ENCODE measurements at places on chromosomes 2 and 18.

- DNase-seq: no peak
These were observed 53.1 kb downstream of the CWC22 start for GRCh38 chr2:179954026-179954425.

DNA sequence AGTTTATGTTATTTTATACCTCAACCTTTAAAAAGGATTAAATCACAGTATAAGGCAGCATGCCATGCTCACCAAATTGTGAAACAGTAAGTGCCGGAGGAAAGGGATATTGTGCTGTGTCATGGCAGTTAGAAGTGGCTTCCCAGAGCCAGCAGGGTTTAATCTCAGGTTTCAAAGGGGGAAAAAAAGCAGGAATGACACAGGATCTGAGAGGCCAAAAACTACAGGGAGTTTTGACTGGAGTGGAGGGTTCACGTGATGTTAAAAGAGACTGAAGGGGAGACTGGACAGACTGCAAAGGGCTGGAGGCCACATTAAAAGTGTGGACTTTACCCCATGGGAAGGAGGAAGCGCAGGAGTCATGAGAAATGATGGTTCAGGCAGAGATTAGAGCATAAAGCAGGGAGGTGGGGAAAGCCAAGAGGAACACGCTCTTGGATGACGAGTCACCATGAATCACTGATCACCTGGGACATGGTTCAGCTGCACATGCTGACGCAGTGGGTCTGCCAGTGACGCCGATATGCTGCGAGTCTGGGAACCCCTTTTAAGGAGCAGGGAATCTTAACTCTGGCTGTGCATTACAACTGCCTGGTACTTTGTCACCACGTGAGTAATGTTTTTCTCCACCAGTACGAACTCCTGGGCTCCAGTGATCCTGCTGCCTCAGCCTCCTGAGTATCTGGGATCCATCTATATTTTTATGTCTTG is 6.1 kb downstream of the CHMP1B start:
- no peak for DNase-seq

- no peak for DNase-seq
These were observed 680 bp downstream of the ASNSD1 start for GRCh38 chr2:189661957-189662321.

- DNase-seq: no peak
These were observed 14.6 kb downstream of the UGP2 start for GRCh38 chr2:63856303-63856603.

DNA sequence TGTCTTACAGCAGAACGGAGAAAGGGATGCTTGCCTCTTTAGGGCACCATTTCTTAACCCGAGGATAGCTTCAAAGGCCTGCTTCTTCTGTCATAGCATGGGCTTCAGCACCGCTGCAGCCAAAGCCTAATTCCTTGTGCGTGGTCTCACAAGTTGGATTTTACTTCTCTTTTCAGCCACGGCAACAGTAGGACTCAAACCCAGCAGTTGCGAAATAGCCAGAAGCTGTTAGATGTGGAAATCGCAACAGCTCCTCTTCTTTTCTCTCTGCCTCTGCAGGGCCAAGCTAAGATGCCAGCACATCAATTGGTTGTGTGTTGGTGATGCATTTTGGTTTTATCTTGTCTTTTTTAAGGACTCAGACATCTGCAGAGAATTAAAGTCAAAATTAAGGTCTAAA is 3.1 kb downstream of the NRXN1 start:
- DNase-seq: no peak

GRCh38 chr2:202017940-202018339 is 15.7 kb upstream of the FZD7 start:
- DNase-seq: no peak
